ENCODE measurements at places on chromosomes 7 and 10.

- no peak for DNase-seq
These were observed 438.0 kb upstream of the CELF2 start for GRCh38 chr10:10579709-10580108.

DNA sequence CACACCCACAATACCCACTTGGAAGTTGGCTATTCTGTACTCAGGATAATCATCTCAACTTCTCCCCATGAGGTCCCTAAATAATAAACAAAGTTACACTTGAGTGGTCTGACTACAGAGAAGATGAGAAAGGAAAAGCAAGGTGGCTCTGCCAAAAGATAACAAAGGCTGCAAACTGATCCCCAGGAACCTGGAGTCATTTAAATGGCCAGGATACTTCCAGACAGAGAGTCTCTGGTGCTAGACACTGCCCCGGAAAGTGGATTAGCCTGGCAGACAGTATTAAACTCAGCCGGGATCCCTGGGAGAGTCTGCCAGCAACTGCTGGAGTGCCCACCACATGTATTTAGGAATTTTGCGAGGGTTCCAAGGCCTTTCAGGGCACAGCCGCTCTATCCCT is 93.7 kb downstream of the DGKI start:
- DNase-seq: no peak

GRCh38 chr7:17632384-17632783 is 307.9 kb downstream of the SNX13 start:
- DNase-seq: no peak

GRCh38 chr7:137943132-137943551 is 58.7 kb downstream of the CREB3L2 start:
- DNase-seq: no peak

GRCh38 chr7:81501220-81501619 is 268.6 kb downstream of the HGF start:
- DNase-seq: no peak

DNA sequence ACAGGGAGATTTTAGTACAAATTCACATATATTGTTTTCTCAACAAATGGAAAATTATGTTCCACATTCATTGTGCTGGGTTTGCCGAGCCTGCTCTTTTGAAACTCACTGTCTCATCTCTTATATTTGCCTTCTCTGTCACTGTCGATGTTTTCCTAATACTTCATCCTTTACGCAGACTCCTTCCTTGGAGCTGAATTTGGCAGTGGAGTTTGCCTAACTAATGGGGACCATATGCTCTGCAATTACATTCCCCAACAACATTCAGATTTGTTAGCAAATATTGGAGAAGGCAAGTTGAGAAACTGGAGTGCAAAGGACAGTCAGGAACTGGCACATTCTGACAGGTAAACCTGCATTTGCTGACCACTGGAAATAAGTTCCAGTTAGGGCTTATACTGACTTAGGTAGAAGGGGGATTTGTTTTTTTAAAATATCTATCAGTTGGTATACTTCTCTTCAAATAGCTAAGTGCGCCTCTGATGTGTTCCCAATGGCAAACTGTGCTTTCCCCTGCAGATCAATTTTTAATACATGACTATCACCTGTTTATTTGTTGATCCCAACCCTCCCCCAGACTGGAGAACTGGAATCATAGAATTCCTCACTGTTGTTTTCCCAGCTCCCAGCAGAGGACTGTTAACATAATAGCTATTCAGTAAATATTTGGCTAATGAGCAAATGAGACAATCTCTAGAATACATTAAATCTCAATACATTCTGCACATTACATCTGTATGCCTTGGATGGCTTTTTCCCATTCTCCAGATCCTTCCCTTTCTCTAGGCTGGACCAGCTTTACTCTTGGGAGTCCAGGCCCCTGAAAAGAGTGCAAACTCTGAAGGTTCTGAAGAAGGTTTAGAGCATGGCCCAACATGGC is 769.3 kb downstream of the KCNMA1 start:
- no peak for DNase-seq

GRCh38 chr7:98354052-98354451 is 46.8 kb downstream of the BAIAP2L1 start:
- no peak for DNase-seq

Measured in coronary artery (tissue), 2 donors.